ENCODE measurements at places on chromosomes 6 and 20.

DNA sequence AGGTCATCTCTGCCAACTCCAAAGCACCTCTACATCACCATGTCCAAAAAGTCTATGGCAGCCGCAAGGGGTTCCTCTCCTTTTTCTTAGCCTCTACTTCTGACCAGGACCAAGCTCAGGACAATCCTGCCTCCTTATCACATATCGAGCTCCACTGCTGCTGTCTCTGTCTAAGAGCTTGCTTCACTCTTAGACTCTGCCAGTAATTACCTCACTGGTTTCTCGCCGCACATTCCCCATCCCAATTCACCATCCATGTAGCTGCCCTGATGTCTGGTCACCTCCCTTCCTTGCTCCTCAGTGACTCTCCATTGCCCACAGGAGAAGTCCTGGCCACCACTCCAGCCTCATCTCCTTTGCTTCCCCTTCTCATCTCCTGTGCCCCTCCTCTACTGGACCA lies 24.1 kb upstream of the PI16 start:
- DNase-seq = no peak

GRCh38 chr20:62381202-62381797 lies 5.6 kb upstream of the RPS21 start:
- DNase-seq = no peak

GRCh38 chr20:46995561-46996142 lies 101.0 kb downstream of the EYA2 start:
- DNase-seq = no peak

DNA sequence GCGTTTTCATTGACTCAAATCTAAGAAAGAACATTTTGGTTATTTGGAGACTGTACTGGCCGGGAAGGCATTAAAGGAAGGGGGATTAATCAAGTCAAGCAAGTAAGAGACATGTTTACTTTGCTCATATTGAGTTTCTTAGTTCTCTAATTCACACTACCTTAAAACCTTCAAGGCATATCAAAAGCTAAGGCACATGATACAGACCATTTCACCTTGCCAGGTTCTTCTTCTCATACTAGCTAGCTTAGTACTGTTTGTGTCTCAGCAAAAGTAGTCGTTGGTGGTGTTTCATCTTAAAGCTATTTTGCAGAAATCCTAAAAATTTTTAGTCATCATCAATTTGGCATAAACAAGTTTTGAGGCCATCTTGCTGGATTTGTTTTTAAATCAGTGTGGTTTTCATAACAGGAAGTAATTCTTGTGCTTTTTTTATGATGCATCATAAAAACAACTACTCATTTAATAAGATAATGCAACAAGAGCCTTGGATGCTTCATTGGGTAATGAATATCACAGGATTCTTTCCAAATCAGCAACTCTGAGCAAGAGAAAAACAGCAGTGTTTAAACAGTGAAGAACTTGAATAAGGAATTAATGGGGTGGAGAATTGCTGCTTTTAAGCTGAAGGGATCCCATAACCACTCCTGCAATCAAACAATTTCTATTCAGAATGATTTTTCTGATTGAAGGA lies 425.3 kb downstream of the EPM2A start:
- DNase-seq = peak; percentile 1

DNA sequence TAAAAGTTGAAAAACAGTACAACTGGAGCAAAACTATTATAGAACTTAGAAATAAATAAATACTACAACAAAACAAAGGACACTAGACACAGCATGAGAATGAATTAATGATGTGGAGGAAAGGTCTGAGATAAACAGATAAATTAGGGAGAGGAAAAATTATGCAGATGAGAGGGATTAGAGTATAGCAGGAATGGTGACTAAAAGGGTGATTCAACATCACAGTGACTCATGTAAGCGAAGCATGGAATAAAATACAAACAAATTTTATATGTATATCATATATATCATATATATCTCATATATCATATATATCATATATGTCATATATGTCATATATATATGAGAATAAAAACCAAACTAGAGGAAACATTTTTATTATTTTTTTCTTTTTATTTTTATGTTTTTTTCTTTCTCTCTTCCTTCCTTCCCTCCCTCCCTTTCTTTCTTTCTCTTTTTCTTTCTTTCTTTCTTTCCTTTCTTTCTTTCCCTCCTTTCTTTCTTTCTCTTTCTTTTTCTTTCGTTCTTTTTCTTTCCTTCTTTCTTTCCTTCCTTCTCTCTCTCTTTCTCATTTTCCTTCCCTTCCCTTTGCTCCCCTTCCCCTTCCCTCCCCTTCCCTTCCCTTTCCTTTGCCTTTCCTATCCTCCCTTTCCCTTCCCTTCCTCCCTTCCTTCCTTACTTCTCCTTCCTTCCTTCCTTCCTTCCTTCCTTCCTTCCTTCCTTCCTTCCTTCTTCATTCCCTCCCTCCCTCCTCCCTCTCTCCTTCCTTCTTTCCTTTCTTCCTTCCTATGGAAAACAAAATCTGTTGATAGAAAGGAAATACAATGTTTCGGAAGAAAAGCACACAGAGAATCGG lies 1014.6 kb downstream of the GRIK2 start:
- no peak for DNase-seq

- DNase-seq = no peak
Observed at GRCh38 chr20:62760471-62760855, 35.8 kb upstream of the MRGBP start.
